ENCODE measurements at places on chromosomes 12 and 14. TPM values are rescaled to one million over a fixed set of nuclear protein-coding genes. Genes with fewer than 3 reads are reported as not detected.

DNA sequence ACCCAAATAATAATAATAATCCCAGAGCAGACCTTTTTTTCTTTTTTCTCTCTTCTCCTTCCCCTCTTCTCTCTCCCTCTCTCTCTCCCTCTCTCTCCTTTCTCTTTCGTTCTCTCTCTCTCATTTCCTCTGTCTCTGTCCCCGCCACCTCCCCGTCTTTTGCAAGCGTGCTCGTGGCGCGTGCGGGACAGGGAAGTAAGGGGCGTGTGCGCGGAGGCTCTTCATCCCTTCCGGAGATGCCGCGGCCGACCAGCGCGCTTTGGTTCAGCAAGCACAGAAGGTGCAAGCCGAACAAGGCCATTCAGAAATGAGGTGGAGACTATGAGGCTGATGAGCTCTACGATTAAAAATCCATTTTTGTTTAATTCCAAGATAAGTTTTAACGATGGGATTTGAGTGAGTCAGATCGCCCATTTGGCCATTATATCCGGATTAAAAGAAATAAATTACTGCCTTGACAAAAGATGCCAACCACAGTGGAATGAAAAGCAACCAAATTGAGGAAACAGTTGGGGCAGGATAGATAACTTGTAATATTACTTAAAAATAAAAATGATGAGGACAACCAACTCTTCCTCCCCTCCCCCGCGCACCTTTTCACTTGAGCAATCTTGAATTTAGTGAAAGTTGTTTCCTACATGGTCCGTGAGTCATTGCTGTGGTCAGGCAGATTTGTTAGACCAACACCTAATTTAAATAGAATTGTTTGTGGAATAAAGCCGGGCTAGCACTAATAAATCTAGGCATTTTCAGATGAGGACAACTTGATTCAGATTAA is 1.2 kb upstream of the AMIGO2 start:
- DNase-seq, result peak; percentile 70

ZBTB1 gene
- 46.9 TPM for total RNA-seq

DNA sequence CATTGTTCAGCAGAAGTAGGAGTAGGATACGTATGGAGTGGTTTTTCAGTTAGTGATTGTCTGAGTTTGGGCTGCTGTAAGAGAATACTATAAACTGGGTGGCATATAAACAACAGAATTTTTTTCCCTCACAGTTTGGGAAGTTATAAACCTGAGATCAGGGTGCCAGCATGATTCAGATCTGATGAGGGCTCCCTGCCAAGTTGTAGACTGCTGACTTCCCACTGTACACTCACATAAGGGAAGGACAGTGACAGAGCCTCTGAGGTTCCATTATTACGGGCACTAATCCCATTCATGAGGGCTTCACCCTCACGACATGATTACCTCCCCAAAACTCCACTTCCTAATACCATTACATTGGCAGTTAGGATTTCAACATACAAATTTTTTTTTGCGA is 50.7 kb downstream of the ACSM4 start:
- DNase-seq, result no peak

RAPGEF3 gene
- 1.4 TPM for total RNA-seq

DNA sequence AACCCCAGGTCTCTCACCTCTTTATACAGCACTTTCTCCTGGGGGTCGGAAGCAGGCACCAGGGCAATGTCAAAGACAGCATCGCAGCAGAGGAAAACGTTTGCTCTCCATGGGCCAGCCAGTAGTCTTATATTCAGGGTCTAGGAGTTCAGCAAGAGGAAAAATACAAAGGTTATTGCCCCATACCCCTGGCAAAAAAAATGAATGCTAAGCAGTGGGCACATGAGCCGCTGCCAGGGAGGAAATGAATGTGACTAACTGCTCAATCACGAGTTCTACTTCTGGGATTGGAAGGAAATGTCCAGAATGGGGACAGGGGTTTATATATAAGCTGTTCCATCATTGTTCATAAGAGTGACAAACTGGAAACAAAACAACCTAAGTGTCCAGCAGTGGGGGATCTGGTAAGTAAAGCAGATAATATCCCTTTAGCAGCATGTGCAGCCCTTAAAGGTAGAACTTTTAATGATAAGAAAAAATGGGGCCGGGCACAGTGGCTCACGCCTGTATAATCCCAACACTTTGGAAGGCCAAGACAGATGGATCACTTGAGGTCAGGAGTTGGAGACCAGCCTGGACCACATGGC is 53.8 kb downstream of the PHETA1 start:
- DNase-seq, result no peak

LUM gene
- total RNA-seq, result not detected

All from activated T-cell treated with anti-CD3 and anti-CD28 coated beads, Interleukin-2, amount 50 U/mL, for 72 hours (primary cell).